Esophagus squamous epithelium (tissue), 5 donors: ENCODE measurements at places on chromosomes 1 and 21.
A peak's percentile ranks its signal among the peaks of the same experiment; 100 is the strongest.

DNA sequence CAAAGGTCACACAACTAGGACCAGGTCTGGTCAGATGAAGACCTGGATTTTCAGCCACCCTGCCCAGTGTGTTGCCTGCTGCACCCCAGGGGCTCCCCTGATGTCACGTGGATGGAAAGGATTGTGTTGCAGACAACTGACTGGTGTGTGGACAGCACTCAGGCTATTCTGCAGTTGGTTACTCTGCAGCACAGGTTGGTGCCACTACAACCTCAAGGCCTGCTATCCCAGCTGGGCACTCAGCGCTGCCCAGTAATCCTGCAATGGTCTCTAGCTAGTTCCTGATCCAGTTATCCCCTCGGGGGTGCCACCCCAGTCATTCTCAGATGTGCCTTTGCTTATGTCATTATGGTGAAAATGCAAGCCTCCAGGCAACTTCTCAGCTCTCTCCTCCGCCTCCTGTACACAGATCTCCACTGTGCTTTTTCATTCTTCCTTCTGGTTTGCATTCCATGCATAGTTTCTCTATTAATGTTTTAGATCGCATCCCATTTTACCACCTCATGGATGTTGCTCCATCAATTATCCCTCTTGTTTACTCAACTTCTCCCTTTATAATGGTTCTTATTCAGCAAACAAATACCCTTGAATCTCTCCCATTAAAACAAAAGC lies 503.2 kb upstream of the CAMK1G start:
- DNase-seq: no peak

DNA sequence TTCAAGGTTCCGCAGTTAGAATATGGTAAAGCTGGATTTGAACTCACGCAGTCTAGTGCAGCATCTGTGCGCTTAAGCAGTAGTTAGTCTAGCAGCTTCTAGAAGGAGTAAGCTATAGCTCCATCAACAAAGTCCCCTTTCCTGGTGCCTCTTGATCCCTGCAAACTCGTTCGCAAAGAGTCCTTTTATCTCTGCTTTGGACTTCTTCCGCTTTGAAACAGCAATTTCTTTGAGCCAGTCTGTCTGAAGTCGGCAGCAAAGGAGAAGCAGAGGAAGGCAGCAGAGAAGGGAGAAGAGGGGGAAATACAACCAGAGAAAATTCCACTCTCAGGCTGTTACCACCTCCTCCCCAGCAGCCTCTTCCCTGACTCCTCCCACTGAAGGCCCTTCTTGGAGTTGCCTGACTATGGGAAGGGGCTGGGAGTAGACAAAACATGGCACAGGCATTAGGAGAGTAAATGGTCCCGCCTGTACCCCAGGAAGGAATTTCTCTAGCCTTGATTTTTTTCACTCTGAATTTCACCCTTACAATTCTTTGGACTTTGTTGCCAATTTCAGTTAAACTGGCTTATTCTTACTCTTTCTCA lies 25.9 kb downstream of the HSD3B2 start:
- DNase-seq: no peak

GRCh38 chr1:161071886-161072371 lies 2.2 kb upstream of the ARHGAP30 start:
- DNase-seq: no peak

DNA sequence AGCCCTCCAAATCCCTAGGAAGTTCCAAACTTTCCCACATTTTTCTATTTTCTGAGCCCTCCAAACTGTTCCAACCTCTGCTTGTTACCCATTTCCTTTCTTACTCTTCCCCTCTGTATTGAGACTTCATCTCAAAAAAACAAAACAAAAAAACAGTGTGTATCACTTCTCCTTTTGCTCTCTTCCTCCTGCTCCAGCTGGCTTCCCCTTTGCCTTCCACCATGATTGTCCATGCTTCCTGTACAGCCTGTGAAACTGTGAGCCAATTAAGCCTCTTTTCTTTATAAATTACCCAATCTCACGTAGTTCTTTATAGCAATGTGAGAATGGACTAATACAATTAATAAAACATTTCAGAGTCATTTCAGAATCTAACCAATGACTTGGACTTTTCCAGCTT lies 69.6 kb upstream of the KRTAP19-8 start:
- DNase-seq: no peak

GRCh38 chr1:208455821-208456220 lies 211.6 kb upstream of the PLXNA2 start:
- DNase-seq: no peak

DNA sequence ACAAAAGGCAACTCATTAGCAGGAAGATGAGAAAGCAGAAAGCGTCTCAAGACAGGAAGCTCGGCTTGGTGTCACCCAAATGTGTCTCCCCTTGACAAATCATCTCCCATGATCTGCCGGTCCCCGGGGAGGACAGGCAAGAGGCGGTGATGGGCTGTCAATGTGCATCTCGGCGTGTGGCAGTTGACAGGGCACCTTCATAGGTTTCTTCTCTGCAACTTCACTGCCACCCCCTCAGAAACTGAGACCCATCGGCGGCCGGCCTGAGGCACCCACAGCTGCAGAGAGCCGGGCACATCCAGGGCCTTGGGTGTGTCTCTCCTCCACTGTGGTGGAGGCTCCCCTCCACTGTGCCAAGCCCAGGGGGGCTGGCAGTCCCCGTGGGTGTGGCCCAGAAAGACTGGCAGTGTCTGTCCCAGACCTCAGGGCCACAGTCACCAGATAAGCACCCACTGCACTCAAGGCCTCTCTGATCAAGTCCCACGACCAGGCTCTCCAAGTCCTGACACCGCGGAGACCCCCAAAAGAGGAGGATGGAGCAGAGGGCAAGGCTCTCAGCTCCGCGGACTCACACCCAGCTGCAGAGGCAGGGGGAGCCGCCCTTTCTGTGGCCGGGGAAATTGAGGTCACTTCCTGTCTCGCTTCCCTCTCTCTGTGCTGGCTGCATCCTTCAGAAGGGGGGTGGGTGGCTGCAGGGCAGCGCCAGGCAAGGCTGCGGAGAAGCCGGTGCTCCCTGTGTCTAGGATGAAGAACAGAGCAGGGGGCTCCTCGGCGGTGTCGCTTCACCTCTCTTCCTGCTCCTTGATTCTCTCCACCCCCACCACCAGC lies 39.6 kb upstream of the LBR start:
- peak; percentile 60 for DNase-seq

- no peak for DNase-seq
Observed at GRCh38 chr1:194055536-194055935, 869.1 kb upstream of the B3GALT2 start.

DNA sequence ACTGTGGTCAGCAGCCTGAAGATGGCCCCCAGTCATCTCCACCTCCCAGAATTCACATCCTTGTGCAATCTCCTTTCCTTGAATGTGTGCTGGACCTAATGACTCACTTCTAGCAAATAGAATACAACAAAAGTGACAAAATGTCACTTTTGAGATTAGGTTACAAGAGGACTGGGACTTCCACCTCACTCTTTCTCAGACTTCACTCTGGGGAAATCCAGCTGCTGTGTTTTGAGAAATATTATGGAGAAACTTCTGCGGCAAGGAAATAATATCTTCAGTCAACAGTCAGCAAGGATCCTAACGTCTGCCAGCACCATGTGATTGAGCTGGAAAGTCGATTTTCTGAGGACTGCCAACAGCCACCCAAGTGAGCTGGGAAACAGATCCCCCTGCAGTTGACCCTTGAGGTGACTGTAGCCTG lies 70.5 kb upstream of the GADD45A start:
- no peak for DNase-seq

DNA sequence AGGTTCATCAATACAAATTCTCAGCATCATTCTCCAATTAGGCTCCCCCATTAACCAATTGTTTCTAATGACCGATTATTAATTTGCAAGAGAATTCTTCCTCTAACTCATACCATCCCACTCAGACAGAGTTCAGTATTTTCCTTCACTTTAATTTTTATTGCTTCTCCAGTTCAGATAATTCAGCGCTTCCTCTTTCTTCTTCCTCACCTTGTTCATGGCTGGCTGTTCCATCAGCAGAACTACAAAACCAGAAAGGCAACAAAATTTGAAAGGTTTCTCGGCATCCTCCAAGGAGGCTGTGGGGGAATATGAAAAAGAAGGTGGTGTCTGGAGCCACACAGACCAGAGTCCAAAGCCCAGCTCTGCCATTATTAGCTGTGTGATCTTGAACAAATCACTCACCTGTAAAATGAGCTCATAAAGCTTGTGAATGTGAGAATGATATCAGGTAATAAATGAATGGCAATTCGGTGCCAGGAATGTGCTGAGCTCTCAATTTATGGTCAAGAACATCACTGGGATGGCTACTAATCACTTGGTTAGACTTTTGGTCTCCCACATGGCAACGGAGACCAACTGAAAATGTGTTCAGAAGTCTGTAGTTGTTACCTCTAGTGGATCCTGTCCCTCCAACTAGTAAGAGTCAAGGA lies 11.7 kb upstream of the ZNF436 start:
- DNase-seq: no peak
